ENCODE measurements at places on chromosomes 11 and 22. TPM values are rescaled to one million over a fixed set of nuclear protein-coding genes. Genes with fewer than 3 reads are reported as not detected.

CLCF1 gene
- 5.4 TPM for total RNA-seq

MCAM gene
- total RNA-seq: 195 TPM

SMPD1 gene
- total RNA-seq: 53.0 TPM

ABCC8 gene
- not detected for total RNA-seq

AAMDC gene
- total RNA-seq: 25.6 TPM

PATE4 gene
- total RNA-seq: not detected

TMEM126A gene
- total RNA-seq: 40.2 TPM

ASCL2 gene
- not detected for total RNA-seq

KRTAP5-10 gene
- total RNA-seq: not detected

FREY1 gene
- total RNA-seq: 0.34 TPM

HTR3B gene
- total RNA-seq: not detected

RPS6KA4 gene
- total RNA-seq: 39.7 TPM

CARNS1 gene
- total RNA-seq: not detected

PHOX2A gene
- total RNA-seq: not detected

ST14 gene
- total RNA-seq: 0.17 TPM

B3GAT1 gene
- total RNA-seq: not detected

IGF2 gene
- total RNA-seq: 19.8 TPM

NLRP6 gene
- total RNA-seq: not detected

NRIP3 gene
- total RNA-seq: 9.7 TPM

IL17REL gene
- total RNA-seq: not detected

CABP4 gene
- total RNA-seq: not detected

CLMP gene
- total RNA-seq: 90.7 TPM

All from bronchus fibroblast of lung (primary cell).